ENCODE measurements at places on chromosomes 3 and 15.

DNA sequence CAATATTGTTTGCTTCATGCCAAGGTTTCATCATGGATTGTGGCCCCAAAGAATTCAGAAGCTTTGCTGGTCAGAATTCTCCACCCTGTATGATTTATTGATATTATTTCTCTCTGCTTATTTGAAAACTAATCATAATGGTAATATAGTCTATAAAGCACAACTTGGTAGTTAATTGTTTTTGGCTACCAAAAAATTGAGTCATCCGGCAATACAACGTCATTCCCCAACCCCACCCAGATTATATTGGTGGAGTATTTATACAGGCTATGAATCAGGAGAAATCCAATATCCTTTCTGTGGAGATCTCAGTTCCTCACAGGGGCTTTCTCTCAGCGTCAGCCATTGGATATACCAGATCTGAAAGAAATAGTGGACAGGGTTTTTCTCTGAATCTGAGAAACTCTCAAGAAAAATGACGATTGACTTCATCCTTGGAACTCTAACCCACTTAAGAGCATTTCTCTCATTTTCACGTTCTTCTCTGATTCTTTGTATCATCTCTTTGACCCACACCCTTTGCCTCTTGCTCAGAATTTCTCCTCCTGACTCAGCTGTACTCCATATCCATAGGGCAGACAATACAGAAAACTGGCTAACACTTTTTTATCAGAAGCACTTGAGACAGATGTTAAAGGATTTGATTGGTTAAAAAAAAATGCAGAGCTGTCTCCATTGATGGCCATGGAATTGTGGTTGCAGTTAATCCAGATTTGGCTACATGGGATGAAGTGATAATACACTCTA, 1055.8 kb upstream of the CADM2 start:
- DNase-seq, result no peak

DNA sequence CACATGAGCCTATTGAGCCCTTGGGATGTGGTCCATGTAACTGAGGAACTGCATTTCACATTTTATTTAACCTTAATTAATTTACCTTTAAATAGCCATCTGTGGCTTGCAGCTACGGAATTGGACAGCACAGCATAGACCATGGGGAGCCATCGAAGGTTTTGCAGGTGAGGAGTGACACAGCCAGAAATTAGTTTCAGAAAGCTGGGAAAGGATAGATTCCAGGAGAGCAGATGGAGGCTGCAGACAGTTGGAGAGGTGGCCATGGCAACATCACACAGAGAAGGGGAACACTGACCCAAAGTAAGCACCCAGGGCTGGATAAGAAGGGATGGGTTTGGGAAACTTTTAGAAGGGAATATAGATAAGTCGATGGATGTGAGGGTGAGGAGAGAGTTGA, 100.1 kb upstream of the SLC6A11 start:
- DNase-seq, result no peak

DNA sequence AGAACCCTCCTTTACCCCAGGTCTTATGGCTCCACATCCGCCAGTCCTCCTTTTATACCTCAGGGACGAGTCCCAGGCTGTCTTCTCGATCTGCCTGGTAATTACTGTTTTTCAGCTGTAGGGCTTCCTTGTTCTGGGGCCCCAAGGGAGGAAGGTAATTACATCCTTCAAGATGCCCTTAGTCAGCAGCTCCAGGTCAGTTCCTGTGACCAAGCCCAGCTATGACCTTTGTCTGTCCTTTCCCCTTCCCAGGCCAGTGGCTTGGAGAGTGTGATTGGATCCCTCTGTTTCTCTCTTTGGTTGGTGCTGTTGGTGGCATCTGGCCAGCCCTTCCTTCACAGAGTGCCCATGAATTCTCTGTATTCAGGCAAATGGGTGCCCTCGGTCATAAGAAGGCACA, 92.6 kb downstream of the AAGAB start:
- DNase-seq, result no peak

DNA sequence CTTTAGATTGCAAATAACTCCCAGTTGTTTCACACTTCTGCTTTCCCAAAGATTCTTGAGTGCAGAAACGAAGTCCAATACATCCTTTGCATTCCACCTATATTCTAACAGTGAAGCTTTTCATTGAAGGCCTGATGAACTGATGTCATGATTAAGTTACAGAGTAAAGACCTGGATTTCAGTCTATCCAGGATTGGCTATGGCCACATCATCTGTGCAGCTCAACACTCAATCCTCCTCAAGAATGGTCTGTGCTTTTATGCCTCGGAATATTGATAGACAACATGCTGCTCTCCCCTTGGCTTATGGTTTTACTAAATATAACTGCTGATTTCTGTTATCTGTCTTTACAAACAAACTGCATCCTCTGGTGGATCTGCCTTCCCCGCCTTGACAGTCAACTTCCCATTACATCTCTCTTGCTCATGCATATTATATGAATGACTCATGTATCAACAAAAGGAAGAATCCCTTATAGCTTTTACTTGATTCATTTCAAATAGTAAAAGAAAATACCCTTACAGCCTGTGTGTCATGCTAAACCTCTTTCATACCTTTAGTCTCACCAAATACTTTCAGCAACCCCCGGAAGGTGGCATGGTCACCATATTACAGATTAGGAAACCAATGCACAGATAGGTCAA, 59.5 kb downstream of the SCN11A start:
- no peak for DNase-seq
